CD4-positive, alpha-beta T cell treated with Interleukin-4 for 4 hours (primary cell): ENCODE measurements at places on chromosomes 5 and 9.

GRCh38 chr5:78182838-78183237 is 111.7 kb downstream of the AP3B1 start:
- DNase-seq = no peak

DNA sequence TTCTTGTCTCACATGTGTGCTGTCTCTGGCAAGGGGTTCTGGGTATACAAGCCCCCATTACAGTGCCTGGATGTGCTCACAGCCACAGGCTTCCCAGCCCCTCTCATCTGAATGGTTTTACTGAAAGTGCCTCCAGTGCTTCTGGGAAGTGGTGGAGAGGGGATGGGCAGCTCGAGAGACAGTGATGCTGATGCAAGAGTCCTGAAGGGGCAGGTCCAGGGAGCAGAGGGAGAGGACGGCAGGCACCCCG is 93.5 kb downstream of the PHF2 start:
- no peak for DNase-seq

- no peak for DNase-seq
Observed at GRCh38 chr5:130034566-130035210, 130.4 kb downstream of the CHSY3 start.

GRCh38 chr9:121651295-121652020 is at the start of gene DAB2IP:
Gene DAB2IP, plus strand, starts transcription at chr9:121651634. Its CDS starts 142 bp downstream, at chr9:121651776.
- DNase-seq = no peak
